Kidney tubule cell (primary cell): ENCODE measurements at places on chromosomes 1 and 21.
A peak's percentile ranks its signal among the peaks of the same experiment; 100 is the strongest.

DNA sequence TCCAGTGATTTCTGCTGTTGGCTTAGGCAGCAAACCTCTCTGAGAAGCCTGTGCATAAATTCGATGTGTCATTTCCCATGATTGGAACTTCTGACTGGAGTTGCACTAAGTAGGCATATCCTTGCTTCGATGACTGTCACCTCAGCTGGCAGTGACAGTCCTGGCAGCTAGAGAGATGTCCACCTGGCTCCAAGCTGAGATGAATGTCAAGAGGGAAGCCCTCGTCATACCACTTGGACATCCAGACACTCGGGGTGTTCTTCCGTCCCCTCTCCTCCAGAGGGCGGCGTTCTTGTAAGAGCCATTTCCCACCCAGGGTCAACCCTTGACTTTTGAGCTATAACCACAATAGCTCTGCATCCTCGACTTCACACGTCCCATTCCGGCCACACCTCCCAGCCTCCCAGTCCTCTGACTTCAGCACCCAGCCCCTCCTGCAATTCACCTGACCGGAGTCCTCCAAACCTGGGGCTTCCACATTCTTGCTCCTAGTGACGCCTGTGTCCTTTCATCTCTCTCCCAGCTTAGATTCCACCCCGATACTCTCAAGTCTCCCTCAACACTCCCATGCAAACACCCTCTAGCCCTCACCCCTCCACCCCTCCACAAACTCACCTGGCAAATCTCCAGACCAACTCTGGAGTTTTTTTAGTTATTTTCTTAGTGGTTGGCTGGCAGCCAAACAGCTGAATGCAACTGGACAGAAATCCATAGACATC is 17.3 kb downstream of the CA6 start:
- DNase-seq, result peak; percentile 59

GRCh38 chr1:60657926-60658325 is 424.4 kb upstream of the NFIA start:
- peak; percentile 27 for DNase-seq

DNA sequence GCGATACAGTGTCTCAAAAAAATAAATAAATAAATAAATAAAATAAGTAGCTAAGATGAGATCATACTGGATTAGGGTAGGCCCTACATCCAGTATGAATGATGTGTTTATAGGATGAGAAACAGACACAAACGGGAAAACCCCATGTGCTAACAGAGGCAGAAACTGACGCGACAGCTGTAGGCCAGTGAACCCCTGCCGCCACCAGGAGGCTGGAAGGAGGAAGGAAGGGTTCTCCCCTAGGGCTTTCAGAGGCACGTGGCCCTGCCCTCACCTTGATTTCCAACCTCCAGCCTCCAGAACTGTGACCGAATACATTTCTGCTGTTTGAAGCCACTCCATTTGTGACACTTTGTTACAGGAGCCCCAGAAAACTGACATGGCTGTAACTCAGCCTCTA is 38.5 kb downstream of the CHD5 start:
- no peak for DNase-seq

- DNase-seq, result no peak
These were observed 446.8 kb downstream of the PLPP3 start for GRCh38 chr1:56132520-56132919.

- no peak for DNase-seq
These were observed 5.9 kb upstream of the TFF2 start for GRCh38 chr21:42356650-42357049.

DNA sequence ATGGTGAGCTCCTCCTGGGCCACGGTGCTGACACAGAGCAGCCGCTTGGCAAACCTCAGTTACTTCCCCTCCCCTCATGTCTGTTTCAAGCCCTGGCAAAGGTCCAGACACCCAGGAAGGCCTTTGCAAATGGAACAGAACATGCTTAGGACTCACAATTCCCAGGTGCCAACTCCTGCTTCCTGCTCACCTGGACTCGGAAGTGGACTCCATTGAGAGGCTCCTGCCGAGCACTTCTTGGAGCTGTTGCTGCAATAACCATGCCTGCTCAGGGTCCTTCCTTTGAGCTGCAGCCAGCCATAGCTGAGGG is 10.7 kb downstream of the DCST2 start:
- DNase-seq, result peak; percentile 37

DNA sequence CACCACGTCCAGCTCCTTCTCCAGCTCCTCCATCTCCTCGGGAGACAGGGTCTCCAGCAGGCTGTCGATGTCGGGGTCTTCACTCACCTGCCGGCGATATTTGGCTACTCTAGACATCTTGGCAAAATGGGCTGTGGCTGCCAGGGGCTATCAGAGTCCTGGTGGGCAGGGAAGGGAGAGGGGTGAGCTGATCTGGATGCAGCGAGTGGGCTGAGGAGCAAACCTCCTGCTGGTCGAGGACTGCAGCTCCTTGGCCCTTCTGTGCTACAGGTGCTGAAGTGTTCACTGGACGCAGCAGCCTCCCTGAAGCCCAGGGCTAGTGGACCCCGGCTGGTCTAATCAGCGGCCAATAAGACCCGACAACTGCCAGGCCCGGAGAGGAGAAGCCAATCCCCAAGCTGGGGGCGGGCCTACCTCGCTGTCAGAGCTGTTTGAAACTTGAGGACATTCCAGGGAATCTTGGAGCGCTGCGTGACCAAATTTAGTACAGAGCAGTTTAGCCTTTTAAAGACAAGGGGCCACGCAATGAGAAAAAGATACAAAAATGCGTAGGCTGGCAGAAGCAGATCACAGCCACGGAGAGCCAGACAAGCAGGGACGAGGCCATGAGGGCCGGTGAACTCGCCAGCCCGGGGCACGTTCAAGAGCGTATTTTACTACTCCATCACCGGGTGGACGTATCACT is at the start of gene LMOD1:
Gene LMOD1 (minus strand): TSS at position 325 of the 685 bp plus-strand sequence. CDS start 208 bp downstream, at position 117.
- peak; percentile 79 for DNase-seq

DNA sequence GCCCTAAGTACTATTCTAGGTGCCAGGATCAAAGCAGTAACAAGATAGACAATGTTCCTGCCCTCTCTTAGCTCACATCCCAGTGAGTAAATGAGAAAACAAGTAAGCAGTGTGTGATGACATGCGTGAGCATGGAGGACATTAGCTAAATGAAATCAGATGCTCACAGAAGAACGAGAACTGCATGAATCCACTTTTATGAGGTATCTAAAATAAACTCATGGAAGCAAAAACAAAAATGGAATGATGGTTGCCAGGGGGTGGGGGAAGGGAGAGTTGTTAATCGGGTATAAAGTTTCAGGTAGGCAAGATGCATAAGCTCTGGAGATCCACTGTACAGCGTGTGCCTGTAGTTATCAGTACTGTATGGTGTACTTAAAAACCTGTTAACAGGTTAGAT is 195.1 kb downstream of the HHAT start:
- DNase-seq, result no peak

- DNase-seq, result peak; percentile 76
These were observed 10.2 kb upstream of the CREG1 start for GRCh38 chr1:167563579-167564246.

GRCh38 chr1:147452809-147453208 is 88.5 kb upstream of the BCL9 start:
- no peak for DNase-seq

DNA sequence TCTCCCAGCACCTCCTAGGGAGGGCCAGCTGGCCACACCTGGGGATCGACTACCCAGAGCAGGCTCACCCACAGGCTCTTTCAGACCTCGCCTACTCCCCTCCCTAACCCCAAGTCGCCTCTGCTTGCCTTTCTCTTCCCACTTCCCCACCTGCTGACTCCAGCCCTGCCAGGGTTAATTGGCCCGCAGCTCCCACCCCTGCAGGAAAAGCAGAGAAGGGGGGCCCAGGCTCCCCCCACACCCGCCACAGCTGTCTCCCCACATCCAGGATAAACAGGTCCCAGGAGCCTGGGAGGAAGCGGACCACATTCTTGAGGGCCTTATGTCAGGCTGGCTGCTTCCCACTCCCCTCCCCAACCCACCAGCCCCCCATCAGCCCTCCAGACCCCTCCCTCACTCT is 45.0 kb downstream of the TAS1R2 start:
- no peak for DNase-seq

- peak; percentile 16 for DNase-seq
These were observed 225.4 kb downstream of the FOXD2 start for GRCh38 chr1:47663286-47663685.

DNA sequence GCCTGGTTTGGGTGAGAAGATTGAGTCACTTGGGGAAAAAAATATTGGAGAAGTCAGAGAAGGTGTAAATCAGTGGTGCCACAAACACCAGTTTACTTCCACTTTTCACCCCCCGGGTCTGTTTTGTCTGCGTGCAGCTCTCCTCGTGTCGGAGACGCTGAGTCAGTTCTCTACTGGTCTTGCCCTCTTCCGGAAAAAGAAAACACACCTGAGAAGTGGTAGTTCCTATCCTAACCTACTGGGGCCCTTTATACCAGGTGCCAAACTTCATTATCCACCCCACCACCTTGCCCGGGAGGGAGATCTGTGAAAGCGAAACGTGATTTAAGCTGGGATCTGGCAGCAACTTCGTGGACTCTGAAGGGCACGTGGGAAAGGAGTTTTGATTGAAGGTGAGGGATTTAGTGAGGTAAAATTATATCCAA is 855 bp upstream of the IVNS1ABP start:
- peak; percentile 91 for DNase-seq

- no peak for DNase-seq
These were observed 157.0 kb upstream of the COA6 start for GRCh38 chr1:234216116-234216703.

DNA sequence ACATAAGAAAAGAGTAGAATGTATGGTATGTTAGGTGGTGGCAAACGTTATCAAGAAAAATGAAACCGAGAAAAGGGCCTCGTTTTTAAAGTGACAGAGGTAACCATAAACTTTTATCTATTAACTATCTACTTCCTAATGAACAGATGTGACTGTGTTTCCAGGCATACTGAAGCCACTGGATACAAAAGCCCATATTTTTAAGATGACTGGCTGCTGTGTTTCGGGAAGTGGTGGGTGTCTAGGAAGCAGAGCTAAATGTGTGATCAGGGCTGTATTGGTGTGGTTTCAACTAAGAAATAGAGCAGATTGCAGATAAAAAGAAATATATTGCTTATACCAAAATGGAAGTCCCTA is 71.8 kb downstream of the CHRM3 start:
- DNase-seq, result no peak
